NCI-H2171 treated with DMSO at 0.1 percent for 48 hours (cell line): ENCODE measurements at places on chromosomes 6 and 20.

GRCh38 chr6:10886691-10887502 is at the start of gene SYCP2L:
TSS of gene SYCP2L (plus strand) at chr6:10887052. CDS start at chr6:10887127, 75 bp downstream.
- DNase-seq, result peak; percentile 2

DNA sequence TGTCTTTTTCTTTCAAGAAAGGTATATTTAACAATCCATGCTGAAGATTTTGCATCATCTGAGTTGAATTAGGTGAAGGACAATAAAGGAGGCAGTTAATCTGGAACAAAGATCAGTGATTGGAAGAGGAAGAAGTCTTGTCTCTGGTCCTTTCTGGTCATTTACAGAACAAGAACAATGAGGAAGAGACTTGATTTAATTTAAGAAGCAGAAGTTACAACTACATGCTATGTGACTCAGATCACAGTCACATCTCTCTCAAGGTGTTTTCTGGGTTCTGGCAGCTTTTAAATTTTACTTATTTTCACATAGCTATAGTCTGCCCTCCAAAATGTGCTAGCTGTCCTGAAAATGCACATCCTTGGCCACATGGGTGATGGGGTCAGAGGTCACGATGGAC is 53.5 kb upstream of the DEK start:
- no peak for DNase-seq

DNA sequence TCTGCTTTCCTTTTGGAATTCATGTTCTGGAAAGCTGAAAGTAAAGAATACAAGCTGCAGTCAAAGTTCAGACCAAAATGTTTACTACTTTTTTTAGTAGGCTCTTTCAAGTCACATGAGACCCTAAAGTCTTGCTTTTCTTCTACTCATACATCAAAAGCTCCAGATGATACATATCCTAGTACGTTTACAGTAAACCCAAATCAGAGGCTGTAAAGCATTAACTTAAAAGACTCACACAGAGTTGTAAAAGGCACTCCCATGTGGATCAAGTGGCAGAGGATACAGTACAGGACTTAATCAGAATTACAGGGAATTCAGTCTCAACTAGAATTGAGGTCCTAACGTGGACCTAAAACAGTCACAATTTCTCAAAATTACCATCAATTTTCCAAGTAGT is 40.7 kb downstream of the STK38 start:
- DNase-seq, result no peak

DNA sequence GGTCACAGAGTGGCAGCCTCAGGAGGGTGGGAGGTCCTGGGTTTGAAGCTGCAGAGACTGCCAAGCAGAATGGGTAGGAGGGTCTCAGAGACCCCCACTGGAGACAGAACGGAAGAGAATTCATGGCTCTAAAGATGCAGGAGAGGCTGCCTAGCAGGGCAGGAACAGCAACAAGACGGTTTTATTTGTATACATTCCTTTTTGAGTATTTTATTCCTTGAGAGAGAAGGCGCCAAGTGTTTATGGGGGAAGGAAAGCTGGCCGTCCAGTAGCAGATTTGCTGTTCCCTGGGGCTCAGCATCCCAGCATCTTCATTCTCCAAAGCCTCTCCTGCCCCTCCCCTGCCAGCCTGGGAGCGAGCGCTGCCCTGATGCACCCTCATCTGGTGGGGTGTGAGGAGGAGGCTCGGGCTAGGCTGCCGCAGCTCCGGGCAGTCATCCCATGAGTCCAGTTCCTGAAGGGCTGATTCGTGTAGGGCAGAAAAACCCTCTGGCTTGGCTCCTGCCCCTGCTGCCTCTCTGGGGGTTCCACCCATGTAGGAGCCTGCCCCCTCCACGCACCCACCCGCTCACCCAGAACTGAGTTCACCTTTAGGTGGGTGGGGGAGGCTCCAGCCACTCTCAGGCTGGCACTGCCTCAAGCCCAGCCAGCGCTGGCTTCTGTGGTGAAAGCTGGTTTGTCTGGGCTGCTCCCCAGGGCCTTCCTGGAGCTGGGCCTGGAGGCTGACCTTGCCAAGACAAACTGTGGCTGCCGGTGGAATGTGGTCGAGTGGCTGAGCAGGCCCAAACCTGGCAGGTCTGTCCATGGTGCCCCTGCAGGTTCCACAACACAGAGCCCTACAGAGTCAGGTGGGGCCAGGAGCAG is 32.4 kb downstream of the CPXM1 start:
- no peak for DNase-seq
